ENCODE measurements at places on chromosomes 7 and 10.
A peak's percentile ranks its signal among the peaks of the same experiment; 100 is the strongest.

DNA sequence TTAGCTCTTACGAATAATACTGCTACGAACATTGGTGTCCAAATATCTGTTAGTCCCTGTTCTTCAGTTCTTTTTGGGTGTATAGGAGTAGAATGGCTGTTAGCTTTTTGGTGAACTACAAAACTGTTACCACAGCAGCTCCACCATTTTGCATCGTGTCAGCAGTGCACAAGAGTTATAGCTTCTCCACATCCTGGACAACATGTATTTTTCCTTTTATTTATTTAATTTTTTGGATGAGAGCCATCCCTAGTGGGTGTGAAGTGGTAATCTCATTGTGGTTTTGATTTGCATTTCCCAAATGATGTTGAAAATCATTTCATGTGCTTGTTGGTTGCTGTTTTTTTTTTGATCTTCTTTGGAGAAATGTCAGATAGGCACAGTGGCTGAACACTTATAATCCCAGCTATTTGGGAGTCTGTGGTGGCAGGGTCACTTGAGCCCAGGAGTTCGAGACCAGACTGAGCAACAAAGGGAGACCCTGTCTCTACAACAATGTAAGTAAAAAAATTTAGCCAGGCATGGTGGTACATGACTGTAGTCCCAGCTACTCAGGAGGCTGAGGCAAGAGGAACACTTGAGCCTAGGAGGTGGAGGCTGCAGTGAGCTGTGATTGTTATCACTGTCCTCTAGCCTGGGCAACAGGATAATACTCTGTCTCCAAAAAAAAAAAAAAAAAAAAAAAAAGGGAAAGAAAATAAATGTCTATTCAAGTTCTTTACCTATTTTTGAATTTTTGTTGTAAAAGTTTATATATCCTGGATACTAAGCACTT lies 31.7 kb downstream of the TRIM24 start:
- no peak for DNase-seq

GRCh38 chr10:100570506-100570905 lies 34.8 kb downstream of the HIF1AN start:
- no peak for DNase-seq

- DNase-seq = no peak
These were observed 565.3 kb downstream of the PHTF2 start for GRCh38 chr7:78363866-78364265.

GRCh38 chr10:44755481-44755880 lies 155.7 kb upstream of the TMEM72 start:
- no peak for DNase-seq

GRCh38 chr7:149773446-149774236 lies at the start of gene ZNF467:
ZNF467 (minus strand) TSS chr7:149773588; CDS start chr7:149771032, 2,556 bp downstream.
- DNase-seq = peak; percentile 53

Measured in naive thymus-derived CD4-positive, alpha-beta T cell (primary cell).